ENCODE measurements at places on chromosomes 11 and 22.
A peak's percentile ranks its signal among the peaks of the same experiment; 100 is the strongest.

DNA sequence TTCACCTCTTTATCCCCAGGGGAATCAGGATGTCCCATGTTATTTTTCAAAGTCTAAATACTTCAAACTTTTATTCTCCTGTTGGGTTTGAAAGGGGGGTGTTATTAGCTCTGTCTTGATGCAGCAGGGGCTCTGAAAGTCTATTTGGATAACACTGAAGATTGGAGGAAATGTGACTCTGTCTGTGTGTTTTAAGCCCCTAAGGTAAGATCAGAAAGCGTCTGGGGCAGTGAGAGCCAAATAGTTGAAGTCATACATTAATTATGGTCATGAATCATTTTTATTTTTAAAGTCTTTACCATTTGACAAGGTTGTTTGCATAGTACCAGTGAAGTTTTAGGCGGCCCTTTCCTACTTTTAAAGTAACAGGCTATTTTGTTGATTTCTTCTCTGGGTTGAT, 139.0 kb downstream of the UVRAG start:
- DNase-seq, result no peak

- no peak for DNase-seq
These were observed 17.9 kb upstream of the PRAME start for GRCh38 chr22:22576989-22577427.

- DNase-seq, result peak; percentile 32
These were observed 718 bp downstream of the CHKA start for GRCh38 chr11:68120273-68121066.

DNA sequence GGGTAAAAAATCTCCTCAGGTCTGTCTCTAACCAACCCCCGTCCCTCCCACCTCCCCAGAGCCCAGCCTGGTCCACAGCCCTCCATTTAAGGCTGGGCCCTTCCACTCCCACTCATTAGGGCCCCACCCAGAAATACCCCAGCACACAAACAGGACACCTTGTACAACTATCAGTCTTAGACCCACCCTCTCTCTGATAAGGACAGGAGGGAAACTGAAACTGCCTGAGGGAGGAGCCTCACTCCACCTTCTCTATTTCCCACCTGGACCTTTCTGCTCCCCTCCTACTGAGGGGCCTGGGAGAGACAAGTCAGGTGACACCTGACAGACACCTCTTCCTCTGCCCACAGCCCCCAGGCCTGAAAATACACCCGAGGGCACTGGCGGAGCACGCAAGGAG, 90.2 kb downstream of the PLEKHA7 start:
- DNase-seq, result no peak

DNA sequence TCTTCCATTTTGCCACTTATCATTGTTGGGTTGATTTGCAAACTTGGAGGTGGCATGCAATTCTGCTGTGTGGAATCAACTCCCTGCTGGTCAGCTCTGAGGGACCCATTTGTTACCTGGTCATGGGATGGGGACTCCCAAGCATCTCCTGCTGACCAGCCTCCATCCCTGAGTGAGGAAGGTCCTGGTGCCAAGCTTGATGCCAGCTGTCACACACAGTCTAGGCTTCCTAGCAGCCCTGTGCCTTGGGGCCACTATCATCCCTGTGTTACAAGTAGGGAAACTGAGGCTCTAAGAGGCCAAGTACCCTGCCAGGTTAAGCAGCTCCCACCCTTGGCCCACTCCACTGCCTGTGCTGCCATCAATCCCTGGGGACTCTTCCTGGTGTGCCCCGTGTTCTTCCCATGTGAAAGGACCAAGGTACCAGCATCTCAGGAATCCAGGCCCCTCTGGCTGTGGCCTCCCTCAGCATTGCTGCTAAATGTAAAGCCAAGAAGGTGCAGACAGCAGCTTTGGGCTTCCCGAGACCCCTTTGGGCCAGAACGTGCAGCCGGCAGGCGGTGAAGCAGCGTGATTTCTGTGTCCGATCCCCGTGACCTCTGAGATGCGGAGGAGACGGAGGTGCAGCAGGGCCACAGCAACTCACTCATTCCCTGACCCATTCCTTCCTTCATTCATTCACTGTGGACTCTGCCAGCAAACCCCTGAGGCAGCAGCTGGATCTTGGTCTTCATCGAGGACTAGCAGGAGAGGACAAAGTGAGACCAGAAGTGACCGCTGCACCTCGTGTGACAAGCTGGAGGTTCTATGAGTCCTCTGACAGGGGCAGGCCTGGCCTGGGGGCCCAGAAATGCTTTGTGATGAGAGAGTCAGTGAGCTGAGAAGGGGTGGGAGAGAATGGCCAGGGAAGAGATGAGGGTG, 49.7 kb downstream of the MYEOV start:
- DNase-seq, result no peak

- DNase-seq, result no peak
These were observed 79.4 kb upstream of the NNMT start for GRCh38 chr11:114216796-114217180.

- no peak for DNase-seq
These were observed 3.7 kb upstream of the SPON1 start for GRCh38 chr11:13958641-13959400.

- peak; percentile 64 for DNase-seq
These were observed 12.4 kb downstream of the SHANK3 start for GRCh38 chr22:50684986-50685385.

DNA sequence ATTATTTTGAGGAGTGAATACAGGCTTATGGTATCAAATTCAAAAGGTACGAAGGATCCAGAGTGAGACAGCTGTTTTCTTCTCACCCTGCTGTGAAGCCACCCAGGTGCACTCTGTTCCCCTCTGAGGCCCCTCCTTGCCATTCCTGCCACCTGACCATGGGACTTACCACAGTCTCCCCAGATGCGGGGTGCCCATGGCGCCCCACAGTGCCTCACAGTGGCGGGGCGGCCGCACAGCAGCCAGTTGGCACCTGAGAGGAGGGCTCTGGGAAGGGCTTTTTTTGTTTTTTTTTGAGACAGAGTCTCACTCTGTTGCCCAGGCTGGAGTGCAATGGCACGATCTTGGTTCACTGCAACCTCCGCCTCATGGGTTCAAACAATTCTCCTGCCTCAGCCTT, 151.7 kb downstream of the CEP164 start:
- DNase-seq, result no peak

DNA sequence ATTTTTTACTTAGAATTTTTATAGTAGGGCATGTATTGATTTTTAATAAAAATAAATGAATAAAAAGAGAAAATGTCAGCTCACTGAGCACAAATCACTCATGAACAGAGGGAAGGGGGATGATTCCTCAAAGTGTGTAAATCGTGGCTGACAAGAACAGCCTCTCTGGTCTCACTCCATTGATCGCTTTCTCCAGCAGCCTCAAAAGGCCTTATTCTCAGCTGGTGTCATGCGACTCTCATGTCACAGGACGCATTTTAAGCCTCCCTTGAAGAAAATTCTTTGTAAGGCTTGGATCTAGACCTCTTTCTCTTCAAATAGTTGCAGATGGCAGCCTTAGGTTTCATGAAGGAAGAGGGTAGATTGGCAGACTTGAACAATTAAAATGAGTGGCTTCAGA, 33.9 kb upstream of the SLC5A12 start:
- DNase-seq, result no peak

DNA sequence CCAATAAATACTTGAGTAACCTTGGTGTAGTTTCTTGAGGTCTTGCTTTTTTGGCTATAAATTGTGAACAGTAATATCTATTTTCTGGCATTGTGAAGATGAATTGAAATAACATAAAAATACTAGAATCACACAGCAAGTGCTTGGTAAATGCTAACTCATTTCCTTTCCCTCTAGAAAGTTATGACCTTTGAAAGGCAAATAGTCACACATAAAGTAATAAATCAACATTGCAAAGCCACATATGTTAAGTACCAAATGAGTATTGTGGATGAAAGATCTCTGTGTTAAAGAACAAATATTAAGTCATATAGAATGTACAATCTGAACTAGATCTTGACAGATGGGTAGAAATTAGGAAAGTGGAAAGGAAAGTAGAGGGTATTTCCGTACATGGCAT, 559.6 kb upstream of the CCDC90B start:
- DNase-seq, result no peak

DNA sequence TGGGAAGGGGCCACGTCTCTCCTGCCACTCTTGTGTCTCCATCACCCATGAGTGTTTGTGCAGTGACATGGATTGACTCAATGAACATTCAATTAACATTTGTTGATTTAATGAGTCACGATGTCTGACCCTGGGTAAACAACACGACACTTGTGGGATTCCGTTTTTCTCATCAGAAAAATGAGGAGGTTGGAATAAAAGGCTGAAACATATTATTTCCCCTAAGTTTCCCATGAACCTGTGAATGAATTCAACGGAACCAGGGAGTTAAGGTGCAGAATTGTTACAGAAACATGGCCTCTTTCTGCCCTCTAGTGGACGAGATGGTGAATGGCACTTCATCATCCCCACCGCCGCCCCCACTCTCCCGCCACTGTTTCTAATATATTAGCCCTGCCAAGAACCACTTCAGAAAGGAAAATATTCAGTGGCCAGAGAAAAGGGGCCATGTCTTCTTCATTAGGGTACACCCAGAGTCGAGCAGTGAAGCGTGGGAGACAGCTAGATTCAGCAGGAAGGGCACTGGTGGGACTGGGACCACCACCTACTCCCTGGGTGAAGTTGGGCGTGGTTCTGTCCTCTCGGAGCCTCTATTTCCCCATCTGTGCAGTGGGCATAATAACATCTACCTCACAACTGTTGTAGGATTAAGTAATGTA, 46.3 kb upstream of the SYT13 start:
- DNase-seq, result peak; percentile 65

DNA sequence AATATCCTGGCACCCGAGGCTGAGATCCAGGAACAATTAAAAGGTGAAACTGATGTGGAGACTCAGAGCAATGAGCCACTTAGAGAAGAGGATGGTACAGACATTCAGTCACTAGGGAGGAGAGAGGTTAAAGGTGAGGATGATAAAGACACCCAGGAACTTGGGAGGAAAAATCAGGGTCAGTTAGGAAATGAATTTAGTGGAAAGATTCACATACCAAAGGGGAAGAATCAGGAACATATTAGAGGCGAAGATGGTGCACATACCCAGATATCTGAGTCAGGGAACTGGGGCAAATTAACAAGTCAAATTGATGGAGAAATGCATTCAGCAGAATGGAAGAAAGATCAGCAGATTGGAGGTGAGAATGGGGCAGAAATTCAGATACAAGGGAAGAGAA, 4.1 kb upstream of the MEI1 start:
- no peak for DNase-seq

- DNase-seq, result no peak
These were observed 18.1 kb upstream of the MYH9 start for GRCh38 chr22:36405671-36406538.

GRCh38 chr11:1922481-1923081, 3.1 kb downstream of the TNNT3 start:
- no peak for DNase-seq

DNA sequence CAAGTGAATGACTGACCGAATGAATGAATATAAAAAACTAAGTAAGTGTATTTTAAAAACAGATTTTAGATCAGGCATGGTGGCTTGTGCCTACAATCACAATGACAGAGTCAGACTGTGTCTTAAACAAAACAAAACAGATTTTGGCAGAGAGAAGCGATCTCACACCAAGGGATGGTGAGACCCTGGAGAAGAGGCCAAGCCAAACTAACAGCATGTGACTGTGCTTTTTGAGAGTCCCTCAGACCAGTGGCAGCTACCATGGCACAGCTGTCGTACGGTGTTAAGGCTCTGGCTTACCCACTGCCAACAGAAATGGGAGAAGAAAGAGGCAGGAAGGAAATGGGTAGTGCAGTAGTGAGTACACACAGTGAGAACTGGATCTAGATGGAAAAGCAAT, 60.6 kb downstream of the SGSM3 start:
- no peak for DNase-seq

GRCh38 chr11:36273110-36273509, 16.1 kb downstream of the COMMD9 start:
- no peak for DNase-seq

DNA sequence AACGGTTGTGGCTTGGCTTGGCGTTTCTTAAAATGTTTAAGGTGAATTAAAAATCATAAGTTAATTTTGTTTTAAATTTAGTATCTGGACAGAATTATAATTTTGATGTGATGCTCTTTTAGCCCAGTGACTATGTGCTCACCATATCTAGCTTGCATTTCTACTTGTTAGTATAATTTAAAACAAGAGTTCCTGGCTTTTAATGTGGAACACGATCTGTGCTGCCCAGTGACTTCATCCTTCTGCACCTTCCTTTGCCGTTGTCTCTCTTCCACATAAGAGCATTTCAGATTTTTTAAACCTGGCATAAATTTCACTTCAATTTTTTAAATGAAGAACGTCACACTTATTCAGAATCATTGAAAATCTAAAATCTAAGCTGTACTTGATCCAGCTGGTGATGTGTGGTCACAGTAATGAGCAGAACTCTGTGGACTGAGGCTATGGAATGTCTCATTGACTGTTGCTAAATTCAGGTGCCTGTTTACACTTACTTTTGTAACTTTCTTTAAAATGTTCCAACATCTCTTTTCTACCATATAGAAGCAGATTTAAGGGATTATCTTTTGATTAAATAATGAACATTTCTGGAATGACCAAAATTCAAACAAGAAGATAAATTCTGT, 75.4 kb upstream of the ADSL start:
- DNase-seq, result no peak

DNA sequence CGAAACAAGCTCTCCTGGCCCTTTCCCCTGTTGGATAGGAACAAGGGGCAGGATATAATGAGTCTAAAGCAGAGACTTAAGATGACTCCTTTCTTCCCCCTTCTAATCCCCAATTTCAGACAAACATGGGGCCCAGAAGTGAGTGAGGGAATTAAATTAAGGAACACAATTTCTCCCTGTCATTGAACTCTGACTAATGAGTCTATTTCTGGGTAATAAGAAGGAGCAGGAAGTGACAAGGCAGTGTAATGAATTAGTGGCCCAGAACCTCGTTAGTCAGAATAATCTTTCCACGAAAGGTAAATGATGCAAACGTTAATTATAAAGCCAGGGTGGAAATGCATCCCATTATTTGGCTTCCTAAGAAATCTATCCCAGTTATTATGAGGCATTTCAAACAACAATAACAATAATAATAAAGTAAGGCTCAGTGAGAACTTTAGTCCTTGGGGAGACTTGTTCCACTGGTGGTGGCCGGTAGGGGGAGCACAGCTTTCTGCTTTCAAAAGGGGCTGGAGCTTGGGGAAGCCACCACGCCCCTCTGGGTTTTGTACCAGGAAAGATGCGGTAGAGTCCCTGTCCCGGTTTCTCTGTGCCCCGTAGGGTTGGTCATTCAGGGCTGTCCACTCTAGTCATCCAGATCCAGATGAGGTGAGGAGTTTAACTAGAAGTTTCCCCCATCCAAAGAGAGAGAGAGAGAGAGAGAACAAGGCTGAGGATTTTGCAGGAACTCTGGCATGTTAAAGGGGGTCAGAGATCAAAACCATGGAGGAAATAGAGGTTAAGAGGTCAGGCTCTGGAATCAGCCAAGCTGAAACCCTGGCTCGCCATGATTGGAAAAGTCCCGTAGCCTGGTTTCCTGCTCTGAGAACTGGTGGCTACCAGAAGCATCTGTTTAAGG, 298.3 kb downstream of the NTM start:
- peak; percentile 69 for DNase-seq

Data from AG08396 (cell line).